NCI-H774 (cell line): ENCODE measurements at places on chromosomes 6 and 20.

GRCh38 chr20:24468401-24469115 lies 871 bp upstream of the SYNDIG1 start:
- no peak for DNase-seq

- DNase-seq, result no peak
Measured at GRCh38 chr20:47795214-47795907, 10.1 kb upstream of the SULF2 start.

GRCh38 chr6:147691446-147691845 lies 183.0 kb downstream of the SAMD5 start:
- no peak for DNase-seq

- DNase-seq, result no peak
Measured at GRCh38 chr6:3754776-3755175, 3.3 kb upstream of the PXDC1 start.

DNA sequence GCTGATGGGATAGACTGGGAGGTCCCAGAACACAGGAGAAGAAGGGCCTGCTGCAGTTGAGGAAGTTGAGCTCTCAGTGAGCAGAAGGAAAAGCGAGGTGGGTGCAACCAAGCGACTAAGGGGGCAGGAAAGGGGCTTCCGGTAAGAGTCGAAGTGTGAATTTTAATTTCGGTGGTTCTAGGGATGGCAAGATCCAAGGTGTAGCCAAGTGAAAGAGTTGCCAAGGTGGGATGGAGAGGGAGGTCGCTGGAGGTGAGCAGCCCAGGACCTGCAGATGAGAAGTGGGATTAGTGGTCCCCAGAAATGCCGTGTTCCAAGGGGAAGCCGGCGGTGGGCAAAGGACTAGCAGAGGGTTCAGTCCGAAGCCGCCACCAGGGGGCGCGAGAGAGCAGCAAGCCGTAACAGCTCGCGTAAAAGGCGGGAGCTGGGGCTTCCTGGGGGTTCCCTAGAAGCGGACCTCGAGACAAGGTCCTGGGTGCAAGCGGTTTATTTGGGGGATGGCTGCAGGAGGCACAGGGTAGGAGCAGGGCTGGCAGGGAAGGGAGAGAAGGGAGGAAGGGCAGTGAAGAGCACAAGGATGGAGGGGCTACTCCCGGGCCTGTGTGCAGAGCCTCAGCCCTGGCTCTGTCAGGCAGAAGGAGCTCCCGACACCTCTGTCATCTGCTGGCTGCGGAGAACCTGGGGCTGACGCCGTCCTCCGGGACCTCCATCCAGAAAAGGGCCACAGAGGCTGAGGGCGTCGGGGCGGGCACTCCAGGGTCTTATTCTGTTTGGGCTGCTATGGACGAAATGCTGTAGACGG lies 103.6 kb downstream of the PAX1 start:
- peak; percentile 15 for DNase-seq

- no peak for DNase-seq
Measured at GRCh38 chr6:168313431-168314011, 6.1 kb downstream of the DACT2 start.

DNA sequence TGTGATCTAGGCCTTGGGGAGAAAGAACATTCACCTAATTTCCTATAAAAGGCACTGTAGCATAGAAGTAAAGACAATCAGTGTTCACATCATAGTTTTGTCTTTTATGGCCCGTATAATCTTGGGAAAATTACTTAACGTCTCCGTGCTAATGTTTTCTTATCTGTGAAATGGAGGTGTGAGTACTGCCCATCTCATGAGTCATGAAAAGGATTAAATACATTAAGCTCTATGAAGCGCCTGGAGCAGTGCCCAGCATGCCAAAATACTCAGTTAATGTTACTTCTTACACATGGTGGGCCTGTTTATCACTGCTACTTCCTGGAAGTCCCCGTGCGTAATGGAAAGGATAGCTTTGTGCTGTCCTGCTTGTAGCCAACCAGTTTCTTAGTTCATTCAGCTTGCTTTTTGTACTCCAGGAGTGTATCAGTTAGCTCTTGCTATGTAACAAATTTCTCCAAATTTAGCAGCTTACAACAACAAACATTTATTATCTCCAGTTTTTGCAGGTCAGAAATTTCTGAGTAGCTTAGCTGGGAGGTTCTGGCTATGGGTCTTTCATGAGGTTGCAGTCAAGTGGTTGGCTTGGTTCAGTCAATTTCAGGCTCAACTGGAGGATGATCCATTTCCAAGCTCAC lies 103.6 kb upstream of the BMP2 start:
- no peak for DNase-seq

- no peak for DNase-seq
Measured at GRCh38 chr20:38805502-38805957, at the start of gene PPP1R16B. PPP1R16B (plus strand) TSS chr20:38805697; CDS start chr20:38835926, 30,229 bp downstream.

GRCh38 chr20:56343861-56344381 lies 14.9 kb upstream of the FAM210B start:
- DNase-seq, result no peak

GRCh38 chr6:44020148-44020547 lies 107.1 kb downstream of the MRPL14 start:
- no peak for DNase-seq

DNA sequence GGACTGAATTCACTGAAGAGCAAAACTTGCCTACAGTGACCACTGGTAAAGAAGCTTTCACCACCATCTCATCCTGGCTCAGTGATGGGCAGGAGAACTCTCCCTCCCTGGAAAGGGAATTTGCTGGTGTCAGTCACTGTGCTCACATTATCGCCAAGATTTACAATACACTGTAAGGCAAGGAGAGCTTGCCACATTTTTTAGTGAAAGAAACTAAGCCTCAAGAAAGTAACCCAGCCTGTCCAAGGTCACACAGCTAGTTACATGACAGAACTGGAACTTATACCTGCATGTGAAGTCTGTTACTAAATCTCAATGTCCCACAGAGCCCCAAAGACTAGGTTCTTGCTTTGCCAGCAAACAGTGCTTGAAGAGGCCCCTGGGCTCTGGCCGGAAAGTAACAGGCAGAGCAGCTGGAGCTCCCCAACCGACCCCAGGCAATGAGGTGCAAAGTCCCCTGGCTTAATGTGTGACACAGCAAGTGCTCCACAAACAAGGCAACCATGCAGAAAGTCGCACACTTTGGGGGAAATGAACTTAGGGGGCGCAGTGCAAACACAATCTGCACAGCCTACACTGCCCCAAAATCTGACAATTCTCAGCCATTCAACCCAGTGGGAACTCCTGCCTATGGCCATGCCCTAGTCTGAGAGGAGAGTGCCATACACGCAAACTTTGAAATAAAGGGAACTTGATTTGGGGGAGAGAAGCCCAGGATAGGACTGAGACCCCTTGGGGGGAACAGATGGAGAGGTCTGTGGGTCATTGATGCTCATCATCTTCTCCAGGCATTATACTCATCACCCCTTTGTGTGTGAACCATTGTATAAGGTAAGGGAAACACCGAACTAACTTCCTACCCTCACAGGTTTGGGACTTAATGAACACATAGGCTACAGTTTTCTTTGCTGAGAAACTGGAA lies 1.9 kb downstream of the BCL2L1 start:
- DNase-seq, result no peak

GRCh38 chr6:73704260-73704659 lies 8.3 kb downstream of the CD109 start:
- DNase-seq, result no peak

GRCh38 chr20:63743210-63743970 lies 3.8 kb downstream of the SLC2A4RG start:
- DNase-seq, result no peak

DNA sequence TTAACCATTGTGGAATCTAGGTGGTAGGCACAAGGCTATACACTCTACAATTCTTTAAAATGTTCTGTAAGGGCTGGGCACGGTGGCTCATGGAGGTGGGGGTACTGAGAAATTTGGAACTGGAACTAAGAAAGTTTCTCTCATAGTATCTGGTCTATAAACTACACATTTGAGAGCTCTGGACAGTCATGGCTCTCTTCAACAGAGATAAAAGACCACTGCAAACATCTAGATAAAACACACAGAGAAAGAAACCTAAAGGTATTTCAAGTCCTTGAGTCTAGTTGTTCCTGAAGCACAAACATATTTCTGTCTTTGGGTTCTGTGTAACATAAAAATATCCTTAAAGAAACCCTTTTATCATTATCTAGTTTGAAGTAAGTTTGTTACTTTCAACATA lies 35.2 kb downstream of the ILRUN start:
- no peak for DNase-seq

DNA sequence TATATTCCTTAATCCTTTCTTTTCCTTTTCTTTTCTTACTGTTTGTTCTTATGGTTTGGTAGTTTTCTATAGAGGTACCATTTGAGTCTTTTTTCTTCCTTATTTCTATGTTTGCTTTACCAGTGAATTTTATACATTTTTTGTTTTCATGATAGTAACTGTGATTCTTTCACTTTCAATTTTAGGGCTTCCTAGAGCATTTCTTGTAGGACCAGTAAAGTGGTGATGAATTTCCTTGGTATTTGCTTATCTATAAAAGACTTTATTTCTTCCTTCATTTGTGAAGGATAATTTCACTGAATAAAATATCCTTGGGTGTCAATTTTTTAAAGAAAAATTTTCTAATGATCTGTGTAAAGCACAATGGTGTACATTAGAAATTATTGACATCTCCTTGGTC lies 637.4 kb downstream of the CD109 start:
- no peak for DNase-seq

- no peak for DNase-seq
Measured at GRCh38 chr6:41884957-41885356, 10.2 kb downstream of the USP49 start.

GRCh38 chr20:20864351-20865096 lies 152.1 kb upstream of the RALGAPA2 start:
- DNase-seq, result peak; percentile 45

GRCh38 chr6:22036699-22037098 lies 260.1 kb downstream of the PRL start:
- DNase-seq, result no peak

- DNase-seq, result no peak
Measured at GRCh38 chr6:157188213-157188612, 135.1 kb downstream of the TMEM242 start.

GRCh38 chr6:105443941-105444340 lies 41.1 kb upstream of the PREP start:
- no peak for DNase-seq

GRCh38 chr6:3312604-3313231 lies 54.0 kb downstream of the PSMG4 start:
- no peak for DNase-seq

- no peak for DNase-seq
Measured at GRCh38 chr6:13832778-13833177, 18.4 kb upstream of the MCUR1 start.

GRCh38 chr20:19937218-19937617 lies 79.9 kb upstream of the NAA20 start:
- DNase-seq, result no peak

- no peak for DNase-seq
Measured at GRCh38 chr20:57450419-57450818, 59.2 kb downstream of the RBM38 start.

- no peak for DNase-seq
Measured at GRCh38 chr6:141195251-141195832, 937.4 kb upstream of the GJE1 start.

DNA sequence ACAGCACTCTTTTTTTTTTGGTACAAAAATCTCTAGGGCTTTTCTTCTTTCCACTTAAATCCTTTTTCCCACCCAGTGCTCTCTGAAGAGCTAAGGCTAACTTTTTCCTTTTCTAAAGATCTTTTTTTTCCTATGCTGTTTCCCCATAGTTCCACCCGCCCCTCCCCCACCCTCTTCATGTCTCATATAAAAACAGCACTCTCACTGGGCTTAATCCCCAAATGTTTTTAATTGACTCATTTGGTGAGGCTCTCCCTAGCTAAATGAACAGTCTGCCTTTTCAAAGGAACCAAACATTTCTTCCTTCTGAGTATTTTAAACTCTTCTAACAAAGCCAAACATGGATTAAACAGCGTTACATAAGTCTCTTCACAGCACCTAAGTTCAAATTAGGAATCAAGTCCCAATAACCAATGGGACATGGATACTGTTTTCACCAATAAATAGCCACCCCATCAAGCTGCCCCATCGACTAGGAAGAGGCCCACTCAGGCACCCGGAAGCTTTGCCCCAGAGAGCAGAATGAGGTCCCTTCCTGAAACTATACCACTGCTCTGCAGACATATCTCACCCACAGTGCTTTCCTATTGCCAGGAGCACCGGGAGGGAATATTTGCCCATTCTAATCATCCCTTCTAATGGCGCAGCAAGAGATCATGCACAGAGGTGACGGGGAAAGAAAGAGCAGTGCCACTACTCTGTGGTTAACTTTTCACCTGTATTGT lies 63.7 kb downstream of the ATXN1 start:
- no peak for DNase-seq

DNA sequence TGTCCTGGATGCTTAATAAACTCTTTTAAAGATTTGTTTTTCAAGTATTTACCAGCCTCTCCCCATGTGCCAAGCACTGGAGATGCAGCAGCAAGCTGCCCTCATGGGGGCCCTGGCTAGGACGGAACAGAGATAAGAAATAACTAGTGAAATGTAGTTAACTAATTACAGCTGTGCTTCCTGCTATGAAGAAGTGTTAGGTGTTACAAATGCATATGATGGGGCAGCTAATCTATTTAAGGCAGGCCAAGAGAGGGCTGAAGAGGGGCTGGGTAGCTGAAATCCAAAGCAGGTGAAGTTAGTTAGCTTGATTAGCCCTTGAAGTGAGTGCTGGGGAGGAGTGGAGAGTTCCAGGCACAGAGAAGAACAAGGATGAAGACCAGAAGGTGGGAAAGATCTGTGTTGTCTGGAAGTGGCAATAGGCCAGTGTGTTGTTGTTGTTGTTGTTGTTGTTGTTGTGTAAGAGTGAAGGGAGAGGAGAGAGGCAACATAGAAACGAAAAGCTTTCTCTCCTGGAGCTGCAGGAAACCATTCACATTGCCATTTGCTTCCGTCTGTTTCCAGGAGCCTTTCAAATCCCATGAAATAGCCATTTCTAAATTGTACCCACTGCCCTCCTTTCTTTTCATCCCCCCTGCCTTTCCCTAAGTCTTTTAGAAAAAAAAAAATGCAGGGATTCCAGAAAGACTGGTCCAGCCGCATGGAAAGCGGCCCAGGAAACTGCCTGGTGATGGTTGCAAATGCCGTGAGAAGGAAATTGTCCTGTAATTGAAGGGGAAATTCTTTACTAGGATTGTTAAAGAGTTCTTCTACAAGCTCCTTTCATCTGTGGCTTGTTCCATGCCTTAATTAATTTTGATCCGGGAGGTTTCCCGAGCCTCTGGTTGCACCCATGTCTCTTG lies 119.6 kb downstream of the TFAP2C start:
- DNase-seq, result no peak

DNA sequence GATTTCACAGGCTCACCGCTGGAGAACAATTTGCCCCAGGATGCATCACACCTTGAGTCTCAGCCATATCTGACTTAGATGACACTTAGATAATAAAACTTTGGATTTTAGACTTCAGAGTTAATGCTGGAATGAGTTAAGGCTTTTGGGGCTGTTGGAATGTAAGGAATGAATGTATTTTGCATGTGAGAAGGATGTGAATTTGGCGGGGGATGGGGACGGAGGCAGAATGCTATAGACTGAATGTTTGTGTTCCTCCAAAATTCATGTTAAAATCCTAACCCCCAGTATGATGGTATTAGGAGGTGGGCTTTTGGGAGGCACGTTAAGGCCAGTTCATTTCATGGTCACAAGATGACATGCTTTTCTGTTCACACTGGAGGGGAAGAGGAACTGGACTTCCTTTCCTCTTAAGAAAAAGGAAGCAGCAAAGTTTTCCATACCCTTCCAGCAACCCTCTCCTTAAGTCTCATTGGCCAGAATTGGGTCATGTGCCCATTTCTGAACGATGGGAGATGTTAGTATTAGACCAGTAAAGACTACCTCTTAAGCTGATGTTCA lies 5.8 kb upstream of the SRXN1 start:
- DNase-seq, result no peak
